A549 treated with Hydrocortisone at 1 μM for 4 hours (cell line): ENCODE measurements at places on chromosomes 2 and 18. TPM values are rescaled to one million over a fixed set of nuclear protein-coding genes. Genes with fewer than 3 reads are reported as not detected.

KCNJ3 gene
- total RNA-seq = not detected in 5 replicates

LIPG gene
- total RNA-seq = 0.09 to 0.34 TPM (median 0.18 TPM) in 5 replicates

KCNF1 gene
- total RNA-seq = 21.4 to 40.2 TPM (median 30.3 TPM) in 5 replicates

SH2D6 gene
- 0.26 to 1.3 TPM (median 0.81 TPM) in 5 replicates for total RNA-seq

ZNF804A gene
- total RNA-seq = not detected in 5 replicates

PRSS56 gene
- 0.06 to 0.18 TPM (median 0.15 TPM) in 5 replicates for total RNA-seq

SERPINB8 gene
- 9.2 to 11.4 TPM (median 9.3 TPM) in 5 replicates for total RNA-seq

MYL1 gene
- not detected in 5 replicates for total RNA-seq

PLEK gene
- total RNA-seq = not detected in 5 replicates

TRIB2 gene
- 0.47 to 0.77 TPM (median 0.75 TPM) in 5 replicates for total RNA-seq

NGEF gene
- total RNA-seq = 12.2 to 18.6 TPM (median 15.8 TPM) in 5 replicates

GPR75 gene
- total RNA-seq = 1.5 to 2.3 TPM (median 1.8 TPM) in 5 replicates

POMC gene
- not detected in 5 replicates for total RNA-seq

LYPD6B gene
- total RNA-seq = 0.10 TPM in 1 of 5 replicates, not detected in the others

AAMP gene
- total RNA-seq = 122 to 179 TPM (median 125 TPM) in 5 replicates

OTOS gene
- total RNA-seq = not detected in 5 replicates

HDAC4 gene
- total RNA-seq = 6.4 to 9.6 TPM (median 7.2 TPM) in 5 replicates

KLHL41 gene
- 0.13 to 0.31 TPM (median 0.18 TPM) in 5 replicates for total RNA-seq

FABP1 gene
- total RNA-seq = 0.24 TPM in 1 of 5 replicates, not detected in the others

CDK15 gene
- total RNA-seq = not detected in 5 replicates

MC5R gene
- total RNA-seq = not detected in 5 replicates

POTEJ gene
- not detected in 5 replicates for total RNA-seq
